Left lobe of liver (tissue), 2 donors: ENCODE measurements at places on chromosomes 16 and 17. TPM values are rescaled to one million over a fixed set of nuclear protein-coding genes. Genes with fewer than 3 reads are reported as not detected.

Gene ACSM5
- total RNA-seq = 228 TPM

Gene ZP2
- not detected for total RNA-seq

Gene GCGR
- total RNA-seq = 109 TPM

Gene HOXB13
- 0.08 TPM for total RNA-seq

Gene SPN
- 1.3 TPM for total RNA-seq

Gene KRTAP4-3
- not detected for total RNA-seq

Gene KRTAP4-8
- not detected for total RNA-seq

Gene LPO
- total RNA-seq = not detected

Gene ACSM2B
- 535 TPM for total RNA-seq

Gene FBXW10B
- total RNA-seq = 0.55 TPM
